ENCODE measurements at places on chromosomes 12 and 14.

DNA sequence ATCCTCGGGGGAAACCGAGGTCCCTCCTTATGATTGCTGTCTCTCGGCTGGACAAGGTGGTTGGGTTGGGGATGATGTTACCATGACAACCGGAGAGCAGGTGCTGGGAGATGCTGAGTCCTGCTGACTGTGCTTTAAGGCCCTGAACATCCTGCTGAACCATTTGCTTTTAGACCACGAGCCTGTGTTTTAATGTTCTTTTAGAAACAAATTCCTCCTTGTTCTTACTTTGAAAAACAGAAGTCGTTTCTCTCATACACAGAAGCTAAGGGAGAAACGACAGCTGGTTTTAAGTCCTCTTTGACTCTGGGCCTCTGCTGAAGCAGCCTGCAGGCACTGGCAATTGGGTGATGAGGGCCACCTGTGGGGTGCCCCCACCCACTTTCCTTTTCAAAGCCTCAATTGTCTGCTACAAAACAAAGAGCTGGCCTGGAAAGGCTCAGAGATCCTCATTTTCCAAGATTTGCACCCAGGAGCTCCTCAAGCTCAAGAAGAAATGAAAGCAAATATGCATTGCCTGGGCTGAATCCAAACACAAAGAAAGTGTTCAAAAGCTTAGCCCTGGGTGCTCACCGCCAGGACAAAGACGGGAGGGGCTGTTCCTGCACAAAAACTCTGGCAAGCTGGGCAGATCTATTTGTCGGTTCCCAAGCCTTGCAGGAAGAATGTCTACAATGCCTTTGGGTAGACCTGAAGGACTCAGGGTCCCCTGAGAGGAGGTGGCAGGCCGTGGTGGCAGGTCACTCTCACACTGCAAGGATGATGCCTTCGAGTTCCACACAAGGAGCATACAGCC lies 90.0 kb upstream of the CLMN start:
- DNase-seq, result no peak

- DNase-seq, result no peak
Measured at GRCh38 chr12:45426294-45426693, 210.4 kb downstream of the ANO6 start.

DNA sequence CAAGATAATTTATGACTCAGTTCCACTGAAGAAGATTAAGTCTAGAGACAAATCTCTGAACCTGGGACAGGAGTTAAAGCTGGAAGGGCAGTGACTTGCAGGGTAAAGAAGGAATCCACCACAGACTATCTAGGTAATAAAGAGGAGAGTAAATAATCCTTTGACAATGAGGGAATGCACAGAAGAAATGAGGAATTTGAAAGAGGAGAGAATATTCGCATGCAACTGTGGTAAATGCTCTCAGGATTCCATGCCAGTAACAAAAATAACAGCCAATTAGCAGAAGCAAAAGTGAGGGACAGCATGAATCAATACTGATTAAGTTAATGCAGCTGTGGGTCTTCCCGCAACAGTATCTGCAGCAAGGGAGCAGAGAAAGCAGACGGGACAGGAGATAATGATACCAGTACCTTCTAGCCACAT lies 77.0 kb downstream of the KITLG start:
- no peak for DNase-seq

DNA sequence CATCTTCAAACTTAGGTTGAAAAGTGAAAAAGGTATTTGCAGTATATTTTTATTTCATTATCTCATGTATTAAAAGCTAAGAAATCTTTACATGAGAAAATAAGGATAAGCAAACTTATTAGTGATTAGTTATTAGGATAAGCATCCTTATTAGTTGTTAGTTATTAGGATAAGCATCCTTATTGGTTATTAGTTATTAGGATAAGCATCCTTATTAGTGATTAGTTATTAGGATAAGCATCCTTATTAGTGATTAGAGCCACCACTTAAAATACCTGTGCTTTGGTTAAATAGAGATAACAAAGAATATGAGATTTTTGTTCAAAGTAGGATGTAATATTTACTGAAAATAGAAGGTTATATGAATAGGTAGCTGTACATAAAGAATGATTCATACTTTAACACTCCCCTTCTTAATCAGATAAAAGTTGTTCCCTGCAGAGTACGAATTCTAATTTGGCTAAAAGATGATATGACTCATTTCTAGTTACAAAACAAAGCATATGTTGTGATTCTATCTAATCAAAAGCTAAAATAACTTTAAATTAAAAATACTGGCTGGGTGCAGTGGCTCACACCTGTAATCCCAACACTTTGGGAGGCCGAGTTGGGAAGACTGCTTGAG lies 56.4 kb downstream of the KDM5A start:
- no peak for DNase-seq

DNA sequence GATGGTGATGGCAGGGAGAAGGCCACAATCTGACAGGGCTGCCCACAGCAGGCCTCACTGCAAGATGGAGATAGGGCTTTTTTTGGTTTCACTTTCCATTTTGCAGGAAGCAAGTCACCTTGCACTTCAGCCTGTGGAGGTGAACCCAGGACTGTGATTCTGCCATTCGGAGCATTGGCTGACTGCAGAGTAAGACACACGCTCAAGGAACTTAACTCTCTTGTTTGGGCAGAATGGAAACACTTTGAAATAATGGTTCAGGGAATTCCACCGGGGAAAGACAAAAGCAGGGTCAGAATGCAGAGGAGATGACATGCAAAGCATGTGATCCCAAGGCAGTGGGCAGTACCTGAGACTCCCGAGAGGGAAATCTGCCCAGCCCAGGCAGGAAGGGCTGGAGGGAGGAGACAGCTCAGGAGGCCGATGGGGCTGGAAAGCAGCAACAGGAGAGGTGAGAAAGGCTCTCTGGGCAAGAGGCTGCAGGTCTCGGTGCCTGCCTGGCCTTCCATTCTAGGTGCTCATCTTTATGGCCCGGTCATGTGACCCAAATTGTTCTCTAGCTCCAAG lies 58.7 kb upstream of the PRMT8 start:
- DNase-seq, result no peak

DNA sequence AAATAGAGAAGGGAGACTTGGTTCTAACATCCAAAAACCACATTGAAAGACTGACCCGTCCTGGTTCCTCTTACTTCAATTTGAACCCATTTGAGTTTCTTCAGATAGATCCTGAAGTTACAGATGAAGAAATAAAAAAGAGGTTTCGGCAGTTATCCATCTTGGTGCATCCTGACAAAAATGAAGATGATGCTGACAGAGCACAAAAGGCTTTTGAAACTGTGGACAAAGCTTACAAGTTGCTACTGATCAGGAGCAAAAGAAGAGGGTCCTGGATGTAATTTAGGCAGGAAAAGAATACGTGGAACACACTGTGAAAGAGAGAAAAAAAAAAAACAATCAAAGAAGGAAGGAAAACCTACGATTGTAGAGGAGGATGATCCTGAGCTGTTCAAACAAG lies 25.4 kb upstream of the NFKBIA start:
- no peak for DNase-seq

All from activated CD4-positive, CD25-positive, alpha-beta regulatory T cell (primary cell).